RKO (cell line): ENCODE measurements at places on chromosomes 5 and 9.
A peak's percentile ranks its signal among the peaks of the same experiment; 100 is the strongest.

DNA sequence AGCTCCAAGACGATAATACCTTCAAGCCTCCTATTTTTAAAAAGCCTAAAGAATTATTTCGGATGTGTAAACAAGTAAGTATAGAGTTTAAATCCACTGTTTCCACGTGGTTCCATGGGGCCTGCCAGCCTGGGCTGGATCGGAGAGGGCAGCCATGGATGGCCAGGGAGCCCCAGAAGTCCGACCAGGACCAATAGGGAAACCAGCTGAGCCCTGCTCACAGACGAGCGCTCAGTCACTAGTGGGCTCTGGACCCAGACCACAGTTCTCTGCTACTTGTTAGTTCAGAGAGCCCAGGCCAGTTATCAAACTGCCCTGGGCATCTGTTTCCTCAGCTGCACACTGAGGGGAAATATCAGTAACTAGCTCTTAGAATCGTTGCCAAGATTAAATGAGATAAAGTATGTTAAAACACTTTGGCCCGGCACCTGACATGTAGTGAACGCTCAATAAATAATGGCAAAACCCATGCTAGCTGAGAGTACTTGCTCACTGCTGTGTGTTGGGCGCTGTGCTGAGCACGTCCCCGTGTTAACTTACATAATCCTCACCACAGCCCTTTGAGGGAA, 124.8 kb downstream of the RGS3 start:
- DNase-seq, result no peak

DNA sequence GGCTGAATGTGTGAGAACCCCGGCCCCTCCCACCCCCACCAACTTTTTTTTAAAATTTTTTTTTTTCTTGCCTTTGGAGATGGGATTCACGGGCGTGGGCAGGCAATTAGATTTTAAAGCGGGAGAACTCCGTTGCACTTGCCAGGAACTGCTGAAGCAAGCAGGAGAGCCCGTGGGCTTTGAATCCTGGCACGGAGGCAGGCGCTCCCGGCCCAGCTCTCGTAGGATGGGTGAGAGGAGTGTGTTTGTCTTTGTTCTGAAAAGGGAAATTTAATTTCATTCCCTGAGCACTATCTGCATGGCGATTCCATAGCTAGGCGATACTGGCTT, 54.3 kb upstream of the BOD1 start:
- no peak for DNase-seq

DNA sequence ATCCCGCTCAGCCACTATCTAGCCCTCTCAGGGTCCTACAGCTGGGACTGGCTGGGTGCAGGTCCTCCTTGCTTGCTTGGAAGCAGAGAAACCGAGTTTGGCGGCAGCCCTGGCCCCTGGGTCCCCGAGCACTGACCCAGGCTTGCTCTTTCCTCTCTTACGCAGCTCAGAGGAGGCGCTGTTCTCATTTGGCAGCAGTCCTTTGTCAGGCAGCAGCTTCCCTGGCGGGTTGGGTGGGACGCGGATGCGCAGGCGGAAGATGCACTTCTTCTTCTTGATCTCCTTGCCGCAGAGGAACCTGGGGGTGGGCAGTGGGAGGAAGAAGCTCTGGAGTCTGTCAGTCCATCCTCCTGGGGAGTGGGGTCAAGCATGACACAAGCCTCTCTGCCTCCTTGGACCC, 14.5 kb downstream of the PHF19 start:
- no peak for DNase-seq

- DNase-seq, result no peak
These were observed 47.3 kb downstream of the MED27 start for GRCh38 chr9:132032238-132032950.

GRCh38 chr5:90294604-90295003, 115.0 kb downstream of the CETN3 start:
- no peak for DNase-seq

GRCh38 chr5:168790671-168791250, 211.6 kb upstream of the PANK3 start:
- no peak for DNase-seq

GRCh38 chr5:68405026-68405684, 189.6 kb downstream of the PIK3R1 start:
- DNase-seq, result peak; percentile 31

DNA sequence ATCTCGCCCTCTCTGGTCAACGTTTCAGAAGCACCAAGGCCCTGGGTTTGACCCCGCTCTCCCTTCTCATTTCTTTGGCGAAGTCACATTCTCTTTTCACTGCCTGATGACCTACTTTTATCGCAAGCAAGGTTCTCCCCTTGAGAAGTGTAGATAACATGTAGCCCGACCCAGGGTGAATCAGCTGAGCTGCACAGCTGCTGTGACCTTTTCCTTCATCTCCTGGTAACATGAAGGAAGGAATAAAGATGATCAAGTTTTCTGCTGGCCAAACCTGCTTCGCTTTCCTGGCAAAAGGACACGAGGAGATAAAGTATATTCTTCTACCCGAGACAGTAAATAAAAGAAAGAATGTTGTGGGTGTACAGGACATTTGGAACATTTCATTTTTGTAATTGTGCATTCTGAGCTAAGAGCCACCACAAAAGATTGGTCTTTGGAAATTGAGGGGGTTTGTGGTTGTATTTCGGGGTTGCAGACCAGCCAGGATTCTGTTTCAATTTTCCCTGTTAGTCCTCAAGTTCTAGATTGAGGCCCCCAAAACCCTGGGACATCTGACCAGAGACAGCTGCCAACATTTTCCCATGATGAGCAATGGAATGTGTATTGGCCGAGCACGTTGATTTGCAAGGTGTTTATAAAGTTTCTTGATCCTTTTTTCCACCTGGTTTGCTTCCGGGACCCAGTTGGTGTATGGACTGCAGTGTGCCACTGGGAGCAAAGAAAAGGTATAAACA, 155.1 kb upstream of the ZNF462 start:
- DNase-seq, result no peak

DNA sequence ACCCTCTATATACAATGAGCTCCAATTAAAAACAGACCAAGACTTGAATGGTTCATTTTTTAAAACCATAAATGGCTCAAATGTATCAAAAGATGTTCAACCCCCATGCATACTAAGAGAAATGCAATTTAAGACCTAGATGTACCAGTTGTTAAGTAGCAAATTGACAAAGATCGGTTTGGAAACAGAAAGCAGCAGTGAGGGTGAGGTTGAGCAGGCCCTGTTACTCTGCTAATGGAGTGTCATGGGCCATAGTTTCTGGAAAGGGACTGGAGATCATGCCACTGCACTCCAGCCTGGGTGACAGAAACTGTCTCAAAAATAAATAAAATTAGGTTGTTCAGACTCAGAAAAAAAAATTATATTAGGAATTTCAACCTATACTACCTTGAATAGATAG, 55.0 kb downstream of the FNBP1 start:
- no peak for DNase-seq

- DNase-seq, result no peak
These were observed 4.1 kb downstream of the SWI5 start for GRCh38 chr9:128280084-128280622.

DNA sequence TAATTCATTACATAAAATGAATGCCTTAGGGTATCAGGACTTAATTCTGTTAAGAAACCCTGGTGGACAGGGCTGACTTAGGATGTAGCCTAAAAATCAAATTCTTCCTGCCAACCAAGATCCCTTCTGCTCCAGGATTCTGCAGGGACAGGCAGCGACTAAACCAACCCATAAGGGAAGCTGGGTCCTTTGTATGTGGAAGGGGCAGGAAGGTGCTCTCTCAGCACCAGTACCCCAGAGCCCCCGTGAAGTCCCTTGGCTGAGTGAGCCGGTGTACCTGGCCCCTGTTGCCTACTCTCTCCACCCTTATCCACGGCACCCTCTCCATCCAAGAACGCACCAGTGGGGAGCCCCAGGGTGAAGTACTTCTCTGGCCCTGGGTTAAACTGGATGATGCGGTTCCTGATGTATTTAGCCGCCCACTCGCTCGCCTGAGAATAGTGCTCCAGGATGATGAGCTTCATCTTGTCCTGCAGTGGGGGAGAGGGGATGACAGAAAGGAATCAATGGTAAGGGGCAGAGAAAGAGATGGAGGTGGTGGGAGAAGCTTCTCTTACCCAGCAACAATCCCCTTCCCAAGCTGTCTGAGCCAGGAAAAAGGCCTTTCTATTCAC, 1.1 kb downstream of the GNPDA1 start:
- DNase-seq, result no peak

DNA sequence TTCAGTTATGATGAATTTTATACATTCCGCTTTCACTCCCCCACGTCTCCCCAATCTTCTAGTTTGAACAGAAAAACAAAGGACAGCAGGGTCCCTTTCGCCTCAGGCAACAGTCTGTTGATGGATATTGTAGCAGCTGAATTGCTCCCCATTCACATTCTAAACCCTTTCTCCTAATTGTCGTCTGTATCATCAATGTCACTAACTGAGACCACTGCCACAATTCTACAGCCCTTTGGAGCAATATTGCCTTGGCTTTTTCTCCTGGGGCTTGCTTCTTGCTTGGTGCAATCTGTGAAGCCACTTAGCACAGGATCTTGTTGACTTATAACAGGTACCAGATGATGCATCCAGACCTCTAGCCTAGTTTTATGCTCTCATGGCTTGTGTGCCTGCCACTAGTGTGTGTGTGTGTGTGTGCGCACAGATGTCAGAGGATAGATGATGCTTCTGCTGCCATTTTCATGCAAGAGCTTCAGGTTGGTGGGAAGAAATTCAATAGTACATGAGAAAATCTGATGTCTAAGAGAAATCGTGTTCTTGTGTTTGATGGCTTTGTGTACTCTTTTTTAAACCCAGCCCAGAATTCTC, 195.2 kb upstream of the ISL1 start:
- no peak for DNase-seq

- DNase-seq, result no peak
These were observed 46.5 kb downstream of the SH3PXD2B start for GRCh38 chr5:172407822-172408221.

GRCh38 chr5:78753093-78753531, 104.5 kb upstream of the LHFPL2 start:
- no peak for DNase-seq

- DNase-seq, result peak; percentile 90
These were observed 54.1 kb downstream of the MAN2A1 start for GRCh38 chr5:109743770-109744212.

GRCh38 chr9:80836013-80836412, 853.3 kb downstream of the TLE1 start:
- DNase-seq, result no peak

DNA sequence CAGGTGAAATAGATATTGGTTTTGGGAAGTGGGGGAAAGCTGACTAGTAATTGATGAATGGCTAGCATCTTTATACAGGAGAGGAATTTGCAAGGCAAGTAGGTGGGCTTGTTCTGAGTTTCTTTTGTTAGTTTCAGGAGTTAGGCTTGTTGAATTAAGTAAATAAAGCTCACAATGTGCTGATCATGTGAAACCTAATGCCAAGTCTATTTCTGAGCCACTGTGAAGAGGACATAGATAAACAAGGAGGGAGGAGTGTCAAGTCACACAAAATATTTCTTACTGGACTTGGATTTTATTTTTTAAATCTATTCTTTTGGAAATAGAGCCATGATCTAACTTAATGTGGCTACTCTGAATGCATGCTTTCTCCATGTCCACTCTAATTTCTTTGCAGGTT, 19.9 kb downstream of the GDA start:
- no peak for DNase-seq

DNA sequence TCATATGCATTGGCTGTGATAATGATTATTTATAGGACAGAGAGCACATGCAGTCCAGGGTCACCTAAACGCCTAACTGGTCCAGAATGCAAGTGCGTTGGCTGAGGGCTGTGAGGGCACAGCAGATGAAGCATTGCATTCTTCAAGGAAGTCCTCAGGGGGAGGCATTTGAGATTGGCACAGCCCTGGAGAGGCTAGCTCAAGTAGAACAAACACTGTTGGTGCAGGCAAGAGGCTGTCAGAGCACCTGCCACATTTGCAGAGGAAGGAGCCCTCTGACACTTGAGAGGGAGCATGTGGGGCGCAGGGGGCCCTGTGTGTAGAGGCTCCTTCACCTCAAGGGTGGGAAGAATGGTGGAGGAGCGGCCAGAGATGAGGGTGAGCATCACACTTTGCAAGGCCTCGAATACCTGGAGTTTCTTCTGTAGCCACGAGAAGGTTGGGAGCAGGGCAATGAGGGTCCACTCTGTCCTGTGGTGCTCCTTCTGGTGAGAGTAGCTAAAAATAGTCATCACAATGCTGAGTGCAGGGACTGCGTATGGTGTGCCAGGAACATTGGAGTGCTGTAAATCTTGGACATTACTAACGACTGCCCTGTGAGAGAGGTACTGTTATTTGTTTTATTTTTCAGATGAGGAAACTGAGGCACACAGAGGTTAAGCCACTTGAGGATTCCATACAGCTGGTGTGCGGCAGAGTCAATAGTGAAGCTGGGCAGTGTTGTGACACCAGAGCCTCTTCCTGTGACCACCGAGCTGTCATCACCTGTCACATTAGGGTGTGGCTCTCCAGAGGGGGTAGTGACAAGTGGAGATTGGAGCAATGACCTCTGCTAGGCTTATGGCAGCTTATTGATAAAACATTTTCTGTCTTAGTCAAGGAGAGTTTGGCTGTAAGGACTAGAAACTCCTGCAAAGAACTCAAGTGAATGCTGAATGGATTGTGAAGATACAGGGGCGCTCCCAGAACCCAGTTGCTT, 100.2 kb downstream of the PIP5K1B start:
- DNase-seq, result no peak

GRCh38 chr5:53422539-53422938, 57.9 kb upstream of the FST start:
- DNase-seq, result no peak

- DNase-seq, result no peak
These were observed 644.9 kb downstream of the CCDC171 start for GRCh38 chr9:16197578-16198370.

GRCh38 chr9:98040212-98040611, 16.3 kb upstream of the NANS start:
- no peak for DNase-seq

DNA sequence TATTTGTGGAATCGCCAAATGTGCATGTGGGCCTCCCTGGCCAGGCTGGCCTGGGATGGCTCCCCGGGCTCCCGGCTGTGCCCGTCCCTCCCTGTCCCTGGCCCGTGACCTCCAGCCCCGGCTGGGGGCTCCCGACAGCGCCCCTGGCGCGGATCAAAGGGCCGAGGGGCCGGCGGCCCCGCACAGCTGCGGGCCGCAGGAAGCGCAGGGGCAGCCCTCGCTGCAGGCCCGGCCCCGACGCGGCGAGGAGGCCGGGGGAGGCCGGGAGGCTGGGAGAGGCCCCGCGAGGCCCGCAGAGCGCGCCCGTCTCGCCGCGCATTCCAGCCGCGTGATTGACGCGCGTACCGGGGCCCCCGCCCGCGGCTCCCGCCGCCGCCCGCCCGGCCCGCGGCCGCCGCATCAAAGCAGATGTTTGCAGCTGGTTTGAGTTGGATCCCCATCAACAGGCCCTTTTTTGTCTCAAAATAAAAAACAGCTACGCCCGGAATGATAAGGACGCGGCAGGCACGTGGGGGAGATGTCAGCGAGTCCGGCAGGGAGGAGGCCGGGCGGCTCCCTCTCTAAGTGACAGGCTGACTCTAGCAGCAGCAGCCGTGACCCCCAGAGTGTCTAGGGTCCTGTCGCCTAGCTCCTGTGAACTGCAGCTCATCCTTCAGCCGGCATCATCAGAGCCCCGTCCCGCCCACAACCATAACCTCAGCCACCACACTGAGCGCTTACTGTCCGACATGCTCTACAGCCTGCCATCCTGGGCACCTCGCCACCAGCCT, 69.4 kb downstream of the LMX1B start:
- DNase-seq, result no peak
